Natural killer cell (primary cell): ENCODE measurements at places on chromosomes 11 and 22.
A peak's percentile ranks its signal among the peaks of the same experiment; 100 is the strongest.

GRCh38 chr11:75868990-75869389 is 54.0 kb downstream of the UVRAG start:
- no peak overlapping the region for H3K27ac ChIP-seq
- DNase-seq, result no peak
- H3K4me3 ChIP-seq, result no peak overlapping the region
- no peaks in the 10 kb centered on the region for H3K4me1 ChIP-seq

DNA sequence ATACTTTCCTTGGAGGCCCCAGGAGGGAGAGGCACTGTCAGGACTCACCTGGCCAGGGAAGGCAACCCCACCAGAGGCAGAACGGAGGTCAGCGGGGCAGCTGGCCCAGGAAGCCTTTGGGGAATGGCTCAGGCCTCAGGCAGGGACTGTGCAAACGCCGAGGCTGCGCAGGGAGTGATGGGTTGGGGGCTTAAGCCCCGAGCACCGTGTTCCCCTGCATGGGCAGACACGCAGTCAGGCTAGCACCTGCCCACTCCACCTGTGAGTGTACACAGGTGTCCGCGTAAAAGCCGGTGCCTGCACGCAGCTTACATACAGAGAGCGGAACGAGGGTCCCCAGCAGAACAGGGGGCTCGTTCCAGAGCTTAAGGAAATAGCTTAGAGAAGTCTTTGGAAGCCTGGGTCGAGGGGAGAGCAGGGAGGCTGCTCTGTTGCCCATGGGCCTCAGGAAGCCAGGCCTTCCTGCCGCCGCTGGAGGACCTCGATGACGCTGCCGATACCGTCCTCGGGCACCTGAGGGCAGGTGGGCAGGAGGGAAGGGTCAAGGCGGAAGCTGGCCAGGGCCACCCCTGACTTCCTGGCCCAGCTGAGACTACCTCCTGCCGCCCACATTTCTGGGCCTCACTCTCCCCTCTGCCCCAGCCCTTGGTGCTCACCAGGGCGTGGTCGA is 4.0 kb downstream of the CASTOR1 start:
- no peak overlapping the region for H3K4me3 ChIP-seq
- no peak overlapping the region for H3K27ac ChIP-seq
- no peaks in the 10 kb centered on the region for H3K36me3 ChIP-seq
- peaks cover 52% of the 10 kb centered on the region for H3K4me1 ChIP-seq

- H3K4me3 ChIP-seq, result no peak overlapping the region
- DNase-seq, result no peak
- no peaks in the 10 kb centered on the region for H3K36me3 ChIP-seq
- no peaks in the 10 kb centered on the region for H3K27me3 ChIP-seq
- H3K27ac ChIP-seq, result no peak overlapping the region
Measured at GRCh38 chr11:70129051-70129592, 51.0 kb downstream of the ANO1 start.

- H3K36me3 ChIP-seq, result peaks cover 70% of the 10 kb centered on the region
- no peak for DNase-seq
- H3K4me1 ChIP-seq, result peaks cover 73% of the 10 kb centered on the region
- no peak overlapping the region for H3K4me3 ChIP-seq
- no peaks in the 10 kb centered on the region for H3K27me3 ChIP-seq
Measured at GRCh38 chr22:20578707-20579106, 71.3 kb downstream of the MED15 start.

- DNase-seq, result no peak
- no peaks in the 10 kb centered on the region for H3K27me3 ChIP-seq
- H3K4me3 ChIP-seq, result no peak overlapping the region
- no peak overlapping the region for H3K27ac ChIP-seq
Measured at GRCh38 chr11:88340366-88340935, 2.9 kb upstream of the CTSC start.

GRCh38 chr11:61971248-61972111 is 4.0 kb upstream of the FTH1 start:
- H3K27ac ChIP-seq, result no peak overlapping the region
- H3K27me3 ChIP-seq, result no peaks in the 10 kb centered on the region
- peaks cover 40% of the 10 kb centered on the region for H3K4me1 ChIP-seq
- no peak overlapping the region for H3K4me3 ChIP-seq

DNA sequence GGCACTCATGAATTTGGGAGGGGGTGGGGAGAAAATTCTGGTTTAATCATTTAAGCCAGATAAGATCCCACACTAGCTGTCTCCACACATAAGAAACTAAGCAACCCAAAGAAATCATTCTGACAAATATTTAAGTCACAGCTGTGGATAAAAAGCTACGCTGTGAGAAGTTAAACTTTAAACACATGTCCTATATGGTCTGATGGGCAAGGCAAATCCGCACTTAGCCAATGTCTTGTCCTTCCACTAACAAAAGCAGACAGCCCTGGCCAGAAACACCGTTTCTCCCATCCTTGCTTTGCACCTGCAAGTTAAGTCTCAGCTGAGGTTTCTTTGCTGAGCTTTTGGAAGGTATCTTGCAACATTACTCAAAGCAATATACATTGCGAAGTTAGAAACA is 68.0 kb downstream of the ETS1 start:
- peak overlapping the region; percentile 90 for H3K27ac ChIP-seq
- H3K4me3 ChIP-seq, result peak overlapping the region; percentile 93
- H3K27me3 ChIP-seq, result no peaks in the 10 kb centered on the region
- no peak for DNase-seq
- peaks cover 36% of the 10 kb centered on the region for H3K4me1 ChIP-seq

DNA sequence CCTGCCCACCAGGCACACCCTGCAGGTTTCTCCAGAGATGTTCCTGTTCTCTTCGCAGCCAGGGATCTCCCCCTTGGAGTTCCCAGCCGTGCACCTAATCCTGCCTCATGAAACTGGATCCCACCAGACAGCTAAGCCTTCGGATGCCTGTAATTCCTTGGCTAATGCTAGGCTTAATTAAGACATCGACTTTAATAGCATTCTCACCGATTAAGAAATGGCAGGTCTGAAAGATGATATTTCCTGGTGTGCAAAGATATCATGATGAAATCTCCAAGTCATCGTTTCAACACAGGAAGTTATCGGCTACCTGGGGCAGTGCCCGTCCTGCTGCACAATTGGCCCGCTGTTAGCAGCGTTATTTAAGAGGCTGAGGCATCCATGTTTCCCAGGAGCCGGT is 41.5 kb upstream of the CCND1 start:
- H3K27me3 ChIP-seq, result no peaks in the 10 kb centered on the region
- H3K36me3 ChIP-seq, result no peaks in the 10 kb centered on the region
- H3K4me1 ChIP-seq, result no peaks in the 10 kb centered on the region
- no peak overlapping the region for H3K27ac ChIP-seq

- no peak overlapping the region for H3K27ac ChIP-seq
- peaks cover 4% of the 10 kb centered on the region for H3K27me3 ChIP-seq
- H3K4me3 ChIP-seq, result no peak overlapping the region
- peaks cover 62% of the 10 kb centered on the region for H3K4me1 ChIP-seq
Measured at GRCh38 chr22:32202539-32203180, 2.2 kb downstream of the RFPL2 start.

- H3K4me3 ChIP-seq, result no peak overlapping the region
- no peak for DNase-seq
- peaks cover 15% of the 10 kb centered on the region for H3K4me1 ChIP-seq
- H3K27me3 ChIP-seq, result no peaks in the 10 kb centered on the region
- no peak overlapping the region for H3K27ac ChIP-seq
- H3K36me3 ChIP-seq, result peaks cover 32% of the 10 kb centered on the region
Measured at GRCh38 chr11:65976216-65977176, 15.0 kb downstream of the SART1 start.

DNA sequence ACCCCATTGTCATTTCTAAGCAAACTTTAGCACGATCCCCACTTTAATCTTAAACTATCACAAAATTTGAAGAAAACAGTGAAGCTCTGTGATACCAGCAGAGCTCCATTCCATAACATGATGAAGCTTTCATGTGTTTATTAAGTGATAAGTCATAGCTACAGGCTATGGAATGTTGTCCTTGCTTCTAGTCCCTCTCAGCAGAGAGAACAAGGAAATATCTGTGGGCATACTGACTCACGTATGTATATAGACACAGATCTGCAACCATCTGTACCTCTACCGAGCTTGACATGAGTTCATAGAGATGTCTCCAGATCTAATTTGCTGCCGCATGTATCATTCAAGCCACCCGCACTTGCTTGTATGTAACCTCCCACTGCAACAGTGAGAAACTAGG is 588.9 kb downstream of the ETS1 start:
- peaks cover 5% of the 10 kb centered on the region for H3K27me3 ChIP-seq
- no peak overlapping the region for H3K27ac ChIP-seq
- no peak for DNase-seq
- H3K36me3 ChIP-seq, result no peaks in the 10 kb centered on the region
- H3K4me1 ChIP-seq, result no peaks in the 10 kb centered on the region
- no peak overlapping the region for H3K4me3 ChIP-seq

DNA sequence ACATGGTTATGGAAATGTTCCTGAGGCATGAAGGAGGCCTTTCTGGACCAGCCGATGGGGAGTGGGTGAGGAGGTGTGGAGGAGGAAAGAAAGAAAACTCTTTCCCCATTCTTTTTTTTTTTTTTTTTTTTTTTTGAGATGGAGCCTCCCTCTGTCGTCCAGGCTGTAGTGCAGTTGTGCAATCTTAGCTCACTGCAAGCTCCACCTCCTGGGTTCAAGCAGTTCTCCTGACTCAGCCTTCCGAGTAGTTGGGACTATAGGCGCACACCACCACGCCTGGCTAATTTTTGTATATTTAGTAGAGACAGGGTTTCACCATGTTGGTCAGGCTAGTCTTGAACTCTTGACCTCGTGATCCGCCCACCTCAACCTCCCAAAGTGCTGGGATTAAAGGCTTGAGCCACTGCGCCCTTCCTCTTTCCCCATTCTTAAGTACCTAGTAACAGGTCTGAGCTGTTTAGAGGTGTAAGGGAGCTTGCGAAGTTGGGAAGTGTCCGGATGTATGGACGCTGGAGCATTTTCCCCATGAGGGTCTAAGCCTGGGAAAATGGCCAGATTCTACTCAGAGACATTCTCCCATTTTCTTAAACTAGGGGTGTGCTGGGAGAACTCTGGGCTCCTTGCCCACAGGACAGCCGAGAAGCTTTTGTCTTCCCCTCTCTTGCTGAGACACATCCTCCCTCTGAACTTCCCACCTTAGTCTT is 135.8 kb downstream of the TEAD1 start:
- no peaks in the 10 kb centered on the region for H3K36me3 ChIP-seq
- H3K4me3 ChIP-seq, result no peak overlapping the region
- no peaks in the 10 kb centered on the region for H3K27me3 ChIP-seq
- no peaks in the 10 kb centered on the region for H3K4me1 ChIP-seq
- no peak for DNase-seq

GRCh38 chr22:44538518-44539315 is 40.7 kb upstream of the RTL6 start:
- no peak overlapping the region for H3K27ac ChIP-seq
- no peaks in the 10 kb centered on the region for H3K4me1 ChIP-seq
- H3K27me3 ChIP-seq, result no peaks in the 10 kb centered on the region
- DNase-seq, result no peak
- H3K36me3 ChIP-seq, result no peaks in the 10 kb centered on the region
- H3K4me3 ChIP-seq, result no peak overlapping the region

GRCh38 chr11:115390441-115390840 is 113.8 kb downstream of the CADM1 start:
- no peaks in the 10 kb centered on the region for H3K36me3 ChIP-seq
- H3K27ac ChIP-seq, result no peak overlapping the region
- no peak overlapping the region for H3K4me3 ChIP-seq
- no peaks in the 10 kb centered on the region for H3K4me1 ChIP-seq

DNA sequence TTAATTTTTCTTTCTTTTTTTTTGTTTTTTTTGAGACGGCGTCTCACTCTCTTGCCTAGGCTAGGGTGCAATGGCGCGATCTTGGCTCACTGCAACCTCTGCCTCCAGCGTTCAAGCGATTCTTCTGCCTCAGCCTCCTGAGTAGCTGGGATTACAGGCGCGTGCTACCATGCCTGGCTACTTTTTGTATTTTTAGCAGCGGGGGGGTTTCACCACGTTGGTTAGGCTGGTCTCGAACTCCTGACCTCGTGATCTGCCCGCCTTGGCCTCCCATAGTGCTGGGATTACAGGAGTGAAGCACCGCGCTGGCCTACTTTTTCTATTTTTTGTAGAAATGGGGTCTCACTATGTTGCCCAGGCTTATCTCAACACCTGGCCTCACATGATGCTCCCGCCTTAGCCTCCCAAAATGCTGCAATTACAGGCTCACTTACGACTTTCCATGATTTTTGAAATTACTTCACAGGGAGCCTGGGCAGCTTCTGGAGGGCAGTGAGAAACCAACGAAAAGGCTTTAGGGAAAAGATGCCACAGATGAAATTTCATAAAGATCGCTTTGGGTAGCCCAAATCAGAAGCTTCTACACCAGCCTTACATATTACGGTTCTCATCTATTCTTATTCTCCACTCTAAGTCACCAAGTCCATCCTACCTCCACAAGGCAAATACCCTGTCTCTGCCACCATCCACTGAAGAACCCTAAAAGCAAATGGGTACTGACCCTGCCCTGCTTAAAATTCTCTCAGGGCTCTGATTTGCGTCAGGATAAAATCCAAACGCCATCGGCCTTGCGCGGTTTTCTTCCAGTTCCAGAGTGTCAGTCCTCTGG is 866 bp upstream of the RRM1 start:
- H3K27me3 ChIP-seq, result no peaks in the 10 kb centered on the region
- peaks cover 6% of the 10 kb centered on the region for H3K36me3 ChIP-seq
- peaks cover 41% of the 10 kb centered on the region for H3K4me1 ChIP-seq
- DNase-seq, result no peak
- peak overlapping the region; percentile 88 for H3K4me3 ChIP-seq
- peak overlapping the region; percentile 94 for H3K27ac ChIP-seq

DNA sequence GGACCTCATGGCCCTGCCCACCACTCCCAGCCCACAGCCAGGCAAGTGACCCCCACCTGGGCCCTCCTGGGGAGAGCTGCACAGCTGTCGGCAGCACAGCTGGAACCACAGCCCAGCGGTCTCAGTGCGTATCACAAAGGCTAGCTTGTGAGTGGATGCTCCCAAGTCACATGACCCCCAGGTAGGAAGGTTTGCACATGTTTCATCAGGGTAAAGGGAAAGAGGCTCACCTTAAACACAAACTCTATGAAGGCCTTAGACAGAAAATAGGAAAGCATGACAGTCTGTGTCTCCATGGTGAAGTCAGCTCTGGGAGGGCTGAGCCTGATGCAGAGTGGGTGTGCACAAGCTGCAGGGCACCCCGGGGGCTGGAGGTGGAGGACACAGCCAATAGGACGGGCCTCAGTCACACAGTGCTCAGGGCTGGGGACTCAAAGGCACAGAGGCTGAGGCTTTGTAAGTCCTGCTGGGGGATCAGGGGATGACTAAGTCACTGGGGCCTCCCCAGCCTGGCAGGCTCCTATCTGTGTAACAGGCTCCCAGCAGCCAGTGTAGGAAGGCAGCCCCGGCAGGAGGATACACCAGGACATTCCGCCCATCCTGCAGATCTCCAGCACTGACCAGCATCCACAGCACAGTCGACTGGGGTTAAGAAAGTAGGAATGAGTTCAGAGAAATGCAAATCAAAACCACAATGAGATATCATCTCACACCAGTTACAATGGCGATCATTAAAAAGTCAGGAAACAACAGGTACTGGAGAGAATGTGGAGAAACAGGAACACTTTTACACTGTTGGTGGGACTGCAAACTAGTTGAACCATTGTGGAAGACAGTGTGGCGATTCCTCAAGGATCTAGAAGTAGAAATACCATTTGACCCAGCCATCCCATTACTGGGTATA is 22.0 kb downstream of the CELSR1 start:
- no peaks in the 10 kb centered on the region for H3K36me3 ChIP-seq
- H3K27me3 ChIP-seq, result no peaks in the 10 kb centered on the region
- peaks cover 11% of the 10 kb centered on the region for H3K4me1 ChIP-seq
- H3K4me3 ChIP-seq, result no peak overlapping the region
